Iris pigment epithelial cell (primary cell): ENCODE measurements at places on chromosomes 5 and 9.

DNA sequence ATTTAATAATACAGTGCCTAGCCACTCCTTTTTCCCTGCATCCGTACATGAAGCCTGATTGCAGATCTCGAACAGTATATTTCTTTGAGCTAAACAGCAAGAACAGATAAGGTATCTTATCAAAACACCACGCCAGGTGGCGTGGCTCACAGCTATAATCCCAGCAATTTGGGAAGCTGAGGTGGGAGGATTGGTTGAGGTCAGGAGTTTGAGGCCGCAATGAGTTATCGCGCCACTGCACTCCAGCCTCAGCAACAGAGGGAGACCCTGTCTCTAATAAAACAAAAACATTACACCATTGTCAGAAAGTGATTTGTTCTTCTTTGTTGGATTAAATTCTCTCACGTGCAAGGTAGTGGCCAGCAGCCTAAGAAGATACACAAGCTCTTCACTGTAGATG, 291.2 kb upstream of the DMRT1 start:
- DNase-seq: no peak

- DNase-seq: no peak
These were observed 46.2 kb upstream of the PCSK5 start for GRCh38 chr9:75844321-75844720.

GRCh38 chr9:38126730-38127129, 57.7 kb upstream of the SHB start:
- DNase-seq: no peak

DNA sequence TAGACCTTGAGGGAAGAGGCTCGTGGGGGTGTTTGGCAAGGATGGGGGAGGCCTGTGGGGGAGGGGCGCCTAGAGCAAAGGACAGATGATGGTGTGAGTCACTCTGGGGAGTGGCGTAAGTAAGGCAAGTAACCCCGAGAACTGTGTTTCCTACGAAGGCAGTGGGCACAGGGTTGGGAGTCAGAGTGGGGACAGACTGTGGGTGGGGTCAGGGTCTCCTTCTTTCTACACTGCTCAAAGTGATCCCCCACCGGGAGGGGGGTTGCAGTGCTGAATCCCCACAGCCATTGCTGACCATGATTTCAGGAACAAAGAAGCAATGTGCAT, 136.8 kb downstream of the TENT4A start:
- DNase-seq: no peak

- peak; percentile 2 for DNase-seq
These were observed 995.8 kb upstream of the ACO1 start for GRCh38 chr9:31388660-31389059.

- DNase-seq: no peak
These were observed 135.0 kb downstream of the PDE4D start for GRCh38 chr5:59758566-59758965.

- no peak for DNase-seq
These were observed 94.8 kb upstream of the APC start for GRCh38 chr5:112642885-112643284.

GRCh38 chr5:54159153-54159892, 151.1 kb downstream of the ARL15 start:
- DNase-seq: peak; percentile 12

- peak; percentile 86 for DNase-seq
These were observed 28.4 kb downstream of the NNT start for GRCh38 chr5:43631182-43631910.

DNA sequence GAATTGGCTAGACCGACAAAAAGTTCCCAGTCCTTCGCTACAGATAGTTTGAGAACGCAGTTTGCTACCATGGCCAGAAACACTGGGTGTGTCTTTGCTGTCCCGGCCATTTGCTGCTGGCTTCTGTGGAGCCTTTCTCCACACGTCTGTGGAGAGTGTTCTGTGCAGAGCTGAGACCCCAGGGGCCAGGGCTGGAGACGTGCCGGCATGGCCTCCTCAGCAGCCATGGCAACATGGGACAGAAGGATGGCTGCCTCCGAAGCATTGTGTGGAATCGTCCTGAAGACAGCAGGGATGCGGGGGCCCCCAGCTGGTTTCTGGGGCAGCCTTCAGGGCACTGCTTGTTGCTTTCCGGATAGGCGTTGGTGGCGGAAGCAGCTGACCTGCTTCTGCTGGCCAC, 142.8 kb downstream of the GADD45G start:
- no peak for DNase-seq

GRCh38 chr9:6955251-6955921, 197.6 kb downstream of the KDM4C start:
- peak; percentile 78 for DNase-seq

GRCh38 chr9:14221558-14221957, 92.4 kb downstream of the NFIB start:
- DNase-seq: peak; percentile 65

- no peak for DNase-seq
These were observed 294.6 kb downstream of the ZNF608 start for GRCh38 chr5:124451721-124452383.

- DNase-seq: peak; percentile 59
These were observed 42.0 kb upstream of the ADRA1B start for GRCh38 chr5:159874263-159874662.

- DNase-seq: peak; percentile 7
These were observed 255.1 kb downstream of the MCTP1 start for GRCh38 chr5:95029569-95030366.

GRCh38 chr9:130988400-130988747, 20.6 kb upstream of the LAMC3 start:
- no peak for DNase-seq

DNA sequence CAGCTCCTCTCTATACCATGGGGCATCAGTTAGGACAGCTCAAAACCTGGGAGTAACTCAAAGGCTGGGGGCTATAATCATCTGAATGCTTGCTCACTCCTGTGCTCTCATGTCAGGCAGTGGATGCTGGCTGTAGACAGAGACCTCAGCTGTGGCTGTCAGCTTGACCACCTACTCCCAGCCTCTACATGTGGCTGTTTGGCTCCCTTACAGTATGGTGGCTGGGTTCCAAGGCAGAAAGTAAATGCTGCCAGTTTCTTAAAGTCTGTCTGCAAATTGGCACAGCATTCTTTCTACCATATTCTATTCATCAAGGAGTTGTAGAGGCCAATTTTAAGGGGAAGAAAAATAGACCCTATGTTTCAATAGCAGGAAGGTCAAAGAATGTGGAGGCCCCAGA, 66.9 kb downstream of the TMC1 start:
- DNase-seq: no peak
